ENCODE measurements at places on chromosomes 2 and 18.

DNA sequence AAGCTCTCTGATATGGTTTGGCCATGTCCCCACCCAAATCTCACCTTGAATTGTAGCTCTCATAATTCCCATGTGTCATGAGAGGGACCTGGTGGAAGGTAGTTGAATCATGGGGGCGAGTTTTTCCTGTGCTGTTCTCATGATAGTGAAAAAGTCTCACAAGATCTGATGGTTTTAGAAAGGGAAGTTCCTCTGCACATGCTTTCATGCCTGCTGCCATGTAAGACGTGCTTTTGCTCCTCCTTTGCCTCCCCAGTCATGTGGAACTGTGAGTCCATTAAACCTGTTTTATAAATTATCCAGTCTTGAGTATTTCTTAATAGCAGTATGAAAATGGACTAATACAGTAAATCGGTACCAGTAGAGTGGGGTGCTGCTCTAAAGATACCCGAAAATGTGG is 34.9 kb downstream of the LTBP1 start:
- no peak for DNase-seq

DNA sequence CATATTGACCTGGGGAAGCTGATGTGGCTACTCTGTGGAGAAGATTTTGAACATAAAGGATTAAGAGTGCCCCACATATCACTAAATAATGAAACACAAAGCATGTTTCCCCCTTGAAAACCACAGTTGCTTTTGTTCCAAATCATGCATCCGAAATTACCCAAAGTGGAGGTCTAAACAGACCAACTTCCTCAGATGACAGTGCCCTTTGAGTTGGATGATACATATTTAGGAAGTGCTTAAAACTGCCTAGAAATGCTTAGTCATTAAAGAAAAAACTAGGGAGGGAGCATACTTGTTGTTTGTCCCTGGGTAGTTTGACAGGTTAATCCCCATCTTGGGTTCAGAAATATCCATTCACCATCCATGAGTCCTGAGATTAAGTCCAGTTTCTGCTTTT is 1070.3 kb downstream of the SUCLG1 start:
- no peak for DNase-seq

GRCh38 chr18:60147323-60147722 is 225.3 kb downstream of the MC4R start:
- DNase-seq = no peak

DNA sequence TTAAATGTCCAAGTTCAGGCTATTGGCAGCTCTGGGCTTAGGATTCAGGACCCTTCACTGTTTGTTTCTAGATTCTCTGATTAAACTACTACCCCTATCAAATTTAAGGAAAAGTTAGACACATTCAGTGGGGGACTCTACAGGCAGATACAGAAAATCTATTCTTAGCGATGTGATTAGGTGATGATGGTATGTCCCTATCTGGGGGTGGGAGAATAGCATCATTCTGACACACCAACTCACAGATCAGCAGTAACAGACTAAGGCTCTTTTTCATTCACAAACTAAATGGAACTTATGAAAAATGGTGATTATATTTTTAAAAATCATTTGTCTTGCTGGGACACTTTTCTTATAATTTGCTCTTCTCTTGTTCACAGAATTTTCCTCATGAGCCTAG is 232.9 kb upstream of the CDH2 start:
- no peak for DNase-seq

GRCh38 chr18:23225503-23225902 is 90.2 kb downstream of the CABLES1 start:
- no peak for DNase-seq

- no peak for DNase-seq
These were observed 238.5 kb downstream of the GALR1 start for GRCh38 chr18:77487951-77488740.

GRCh38 chr2:86301711-86302202 is 35.7 kb downstream of the REEP1 start:
- DNase-seq = no peak

DNA sequence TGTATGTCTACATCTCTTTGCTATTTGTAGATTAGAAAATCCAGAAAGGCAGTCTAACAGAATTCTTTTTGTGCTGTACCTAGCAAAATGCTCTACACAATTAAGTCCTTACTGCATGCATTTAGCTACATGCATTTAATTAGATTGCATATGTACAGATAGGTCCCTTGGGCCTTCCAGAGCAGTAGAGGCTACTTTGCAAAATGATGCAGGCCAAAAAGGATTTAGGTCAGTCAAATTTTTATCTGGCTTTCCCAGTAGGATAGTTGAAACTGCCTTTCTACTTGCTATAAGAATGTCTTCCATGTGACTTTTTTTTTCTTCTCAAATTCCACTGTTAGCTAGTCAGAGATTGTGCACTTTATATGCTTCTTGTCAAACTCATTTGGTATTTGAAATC is 19.3 kb downstream of the GALNT13 start:
- DNase-seq = no peak

DNA sequence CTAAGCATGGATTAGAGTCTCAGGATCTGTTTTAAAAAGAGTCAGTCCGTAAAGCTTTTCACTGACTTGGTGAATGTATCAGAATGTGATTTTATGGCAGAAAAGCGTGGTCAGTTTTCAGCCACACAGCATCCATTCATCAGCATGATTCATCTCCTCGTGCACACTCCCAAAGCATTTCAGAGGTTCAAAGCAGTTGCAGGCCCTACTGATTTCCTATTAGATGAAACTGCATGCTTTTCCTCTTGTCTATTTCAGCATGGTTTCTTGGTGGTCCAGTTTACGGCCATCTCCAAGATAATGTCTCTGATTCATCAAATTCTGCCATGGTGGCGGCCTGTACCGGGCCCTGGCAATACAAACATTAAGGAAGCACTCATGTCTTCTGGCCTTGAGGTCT is 4.8 kb upstream of the PARD6G start:
- DNase-seq = peak; percentile 30

DNA sequence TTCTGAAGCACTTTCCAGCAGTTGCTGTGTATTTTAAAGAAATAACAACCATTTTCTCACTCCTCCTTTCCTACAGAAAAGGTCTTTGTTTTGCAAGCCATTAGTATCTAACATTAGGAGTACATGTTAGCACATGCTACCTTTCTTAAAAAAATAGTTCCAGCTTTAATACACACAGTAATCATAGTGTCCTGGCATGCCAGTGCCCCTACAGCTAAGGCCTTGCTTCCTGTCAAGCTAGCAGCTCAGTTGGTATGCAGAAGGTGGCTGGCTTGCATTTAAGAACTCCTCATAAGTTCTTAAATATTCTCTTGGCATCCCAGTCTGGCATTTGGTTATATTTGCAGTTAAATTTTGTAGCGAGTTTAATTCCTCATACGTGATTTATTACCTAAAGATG is 141.3 kb upstream of the IL1R2 start:
- no peak for DNase-seq

DNA sequence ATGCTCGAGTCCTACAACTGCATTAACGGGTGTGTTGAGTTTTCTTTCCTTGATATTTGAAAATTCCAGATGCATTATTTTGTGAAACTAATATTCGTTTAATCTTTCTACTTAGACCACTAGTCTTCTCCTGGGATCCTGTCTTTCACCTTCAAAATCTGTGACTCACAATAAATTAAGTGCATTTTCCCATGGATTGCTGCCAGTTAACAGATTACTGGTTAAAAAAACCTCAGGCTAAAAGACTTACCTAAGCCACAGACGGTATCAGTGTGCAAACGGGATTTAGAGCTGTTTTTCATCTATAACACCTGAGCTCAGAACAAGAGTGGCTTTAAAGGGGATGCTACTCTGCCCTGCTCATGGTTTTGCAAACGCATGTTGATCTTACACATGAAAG is 10.2 kb downstream of the FECH start:
- DNase-seq = no peak

GRCh38 chr2:101766871-101767739 is 69.6 kb downstream of the MAP4K4 start:
- DNase-seq = peak; percentile 36

DNA sequence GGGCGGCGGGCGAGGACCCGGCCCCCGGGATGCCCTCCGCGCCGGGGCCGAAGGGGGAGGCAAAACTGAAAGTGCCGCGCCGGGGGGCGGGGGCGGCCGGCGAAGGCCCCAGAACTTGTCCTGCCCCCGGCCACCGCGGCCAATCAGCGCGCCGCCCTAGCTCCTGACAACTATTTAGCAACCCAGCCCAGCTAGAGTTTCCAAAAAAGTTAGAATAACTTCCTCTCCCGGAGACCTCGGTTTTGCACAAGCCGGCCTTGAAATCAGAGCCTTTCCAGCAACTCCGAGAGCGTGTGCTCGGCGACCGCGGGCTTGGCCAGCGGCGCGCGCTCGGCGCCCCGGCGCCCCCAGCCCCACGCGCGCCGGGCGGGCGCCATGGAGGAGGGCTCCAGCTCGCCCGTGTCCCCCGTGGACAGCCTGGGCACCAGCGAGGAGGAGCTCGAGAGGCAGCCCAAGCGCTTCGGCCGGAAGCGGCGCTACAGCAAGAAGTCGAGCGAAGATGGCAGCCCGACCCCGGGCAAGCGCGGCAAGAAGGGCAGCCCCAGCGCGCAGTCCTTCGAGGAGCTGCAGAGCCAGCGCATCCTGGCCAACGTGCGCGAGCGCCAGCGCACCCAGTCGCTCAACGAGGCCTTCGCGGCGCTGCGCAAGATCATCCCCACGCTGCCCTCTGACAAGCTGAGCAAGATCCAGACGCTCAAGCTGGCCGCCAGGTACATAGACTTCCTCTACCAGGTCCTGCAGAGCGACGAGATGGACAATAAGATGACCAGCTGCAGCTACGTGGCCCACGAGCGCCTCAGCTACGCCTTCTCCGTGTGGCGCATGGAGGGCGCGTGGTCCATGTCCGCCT is at the start of gene TWIST2:
TWIST2 (plus strand) TSS at position 245 of the 850 bp plus-strand sequence; CDS start at position 376, 131 bp downstream.
- no peak for DNase-seq

GRCh38 chr2:169663247-169663646 is 31.0 kb downstream of the CFAP210 start:
- DNase-seq = no peak

- DNase-seq = no peak
These were observed 68.1 kb downstream of the EN1 start for GRCh38 chr2:118779362-118779761.

DNA sequence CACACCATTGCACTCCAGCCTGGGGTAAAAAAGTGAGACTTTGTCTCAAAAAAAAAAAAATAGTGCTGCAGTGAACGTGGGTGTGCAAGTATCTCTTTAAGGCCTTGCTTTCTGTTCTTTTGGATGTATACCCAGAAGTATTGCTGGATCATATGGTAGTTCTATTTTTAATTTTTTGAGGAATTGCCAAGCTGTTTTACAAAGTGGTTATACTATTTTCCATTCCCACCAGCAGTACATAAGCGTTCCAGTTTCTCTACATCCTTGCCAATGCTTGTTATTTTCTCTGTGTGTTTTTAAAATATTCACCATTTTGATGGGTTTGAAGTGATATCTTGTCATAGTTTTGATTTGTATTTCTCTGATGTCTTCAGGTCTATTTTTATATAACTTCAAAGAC is 13.1 kb downstream of the ARMC9 start:
- no peak for DNase-seq

GRCh38 chr2:68556381-68556780 is 87.0 kb upstream of the PROKR1 start:
- DNase-seq = no peak

GRCh38 chr2:54899576-54900200 is 150.6 kb downstream of the RTN4 start:
- peak; percentile 74 for DNase-seq

GRCh38 chr2:240435457-240435947 is at the start of gene GPC1:
Gene GPC1, plus strand, starts transcription at chr2:240435663. Its CDS starts 256 bp downstream, at chr2:240435919.
- DNase-seq = peak; percentile 60

GRCh38 chr18:12162786-12163185 is 69.1 kb downstream of the ANKRD62 start:
- no peak for DNase-seq

- DNase-seq = no peak
These were observed 521.0 kb upstream of the RAB6C start for GRCh38 chr2:129458436-129458835.

DNA sequence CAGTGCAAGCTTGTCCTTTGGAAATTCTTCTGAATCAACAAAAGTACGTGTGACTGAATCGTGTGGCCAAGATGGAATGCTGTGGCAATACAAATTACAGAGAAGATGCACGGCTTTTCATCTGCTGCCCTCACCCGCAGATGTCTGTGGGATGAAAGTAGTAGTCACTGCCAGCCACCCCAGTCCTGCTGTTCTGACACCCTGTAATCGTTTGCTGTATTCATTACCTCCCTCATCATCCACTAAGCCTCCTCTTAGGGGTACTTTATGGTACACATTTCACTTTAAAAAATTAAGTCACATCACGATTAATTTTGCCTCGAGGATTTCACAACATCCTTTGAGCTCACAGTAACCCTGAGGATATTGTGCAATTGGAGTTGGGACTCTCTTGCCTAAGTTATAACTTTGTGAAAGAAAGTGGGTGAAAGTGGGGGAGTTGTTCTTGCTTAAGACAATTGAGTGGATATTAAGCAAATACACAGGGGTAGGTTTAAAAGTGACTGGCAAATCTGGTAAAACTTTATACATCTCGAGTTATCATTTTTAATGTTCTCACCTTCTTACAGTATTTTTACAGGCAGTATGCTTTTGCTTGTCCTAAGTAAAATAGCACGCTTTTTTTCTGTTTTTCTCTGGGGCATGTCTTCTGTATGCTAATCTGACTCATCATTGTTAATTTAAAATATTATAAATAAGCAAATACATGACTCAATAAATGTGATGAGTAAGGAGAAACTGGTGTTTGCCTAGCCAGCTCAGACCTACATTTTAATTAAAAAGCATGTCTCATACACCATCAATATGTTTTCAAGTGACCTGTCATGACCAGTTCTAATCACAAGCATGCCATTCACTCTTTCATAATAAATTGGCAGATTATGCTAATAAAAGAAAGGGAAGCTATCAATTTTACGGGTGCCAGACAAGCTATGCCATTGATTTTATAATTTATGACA is 680.9 kb downstream of the IRS1 start:
- peak; percentile 83 for DNase-seq

- no peak for DNase-seq
These were observed 45.0 kb downstream of the RTP5 start for GRCh38 chr2:241914542-241914941.
